ENCODE measurements at places on chromosomes 12 and 14. TPM values are rescaled to one million over a fixed set of nuclear protein-coding genes. Genes with fewer than 3 reads are reported as not detected.

Gene IGFBP6
- total RNA-seq = 162 TPM

Gene MYH6
- not detected for total RNA-seq

Gene COQ5
- total RNA-seq = 24.3 TPM

Gene FZD10
- not detected for total RNA-seq

Gene RIPK3
- total RNA-seq = 29.0 TPM

Gene PLA2G1B
- not detected for total RNA-seq

Gene RD3L
- total RNA-seq = not detected

Gene COA8
- 22.6 TPM for total RNA-seq

Gene TPPP2
- total RNA-seq = not detected

Gene KERA
- not detected for total RNA-seq

Gene GZMH
- total RNA-seq = not detected

All from hair follicle dermal papilla cell (primary cell).